ENCODE measurements at places on chromosomes 16 and 17.

DNA sequence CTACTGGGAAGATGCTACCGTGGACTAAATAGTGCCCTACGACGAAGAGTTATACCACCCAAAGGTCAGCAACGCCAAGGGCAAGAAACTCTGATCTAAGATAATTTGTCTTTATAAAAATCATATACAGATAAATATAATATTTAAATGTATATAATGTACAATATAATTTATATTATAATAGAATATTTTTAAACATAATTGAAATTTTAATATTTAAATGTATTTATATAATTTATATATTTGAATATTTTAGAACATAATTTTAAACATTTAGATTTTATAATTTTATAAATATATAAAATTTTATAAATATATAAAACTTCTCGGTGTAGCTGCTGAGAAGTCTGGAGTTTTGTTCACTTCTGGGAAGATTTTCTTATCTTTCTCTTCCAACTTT, 209.2 kb downstream of the FOXL1 start:
- H3K4me3 ChIP-seq = no peak overlapping the region
- H3K36me3 ChIP-seq = no peaks in the 10 kb centered on the region
- peaks cover 12% of the 10 kb centered on the region for H3K27me3 ChIP-seq
- H3K27ac ChIP-seq = no peak overlapping the region

GRCh38 chr17:78250891-78251772, 19.7 kb downstream of the TMEM235 start:
- peak overlapping the region; percentile 63 for H3K27ac ChIP-seq
- H3K36me3 ChIP-seq = no peaks in the 10 kb centered on the region
- H3K27me3 ChIP-seq = no peaks in the 10 kb centered on the region
- peaks cover 4% of the 10 kb centered on the region for H3K4me1 ChIP-seq

DNA sequence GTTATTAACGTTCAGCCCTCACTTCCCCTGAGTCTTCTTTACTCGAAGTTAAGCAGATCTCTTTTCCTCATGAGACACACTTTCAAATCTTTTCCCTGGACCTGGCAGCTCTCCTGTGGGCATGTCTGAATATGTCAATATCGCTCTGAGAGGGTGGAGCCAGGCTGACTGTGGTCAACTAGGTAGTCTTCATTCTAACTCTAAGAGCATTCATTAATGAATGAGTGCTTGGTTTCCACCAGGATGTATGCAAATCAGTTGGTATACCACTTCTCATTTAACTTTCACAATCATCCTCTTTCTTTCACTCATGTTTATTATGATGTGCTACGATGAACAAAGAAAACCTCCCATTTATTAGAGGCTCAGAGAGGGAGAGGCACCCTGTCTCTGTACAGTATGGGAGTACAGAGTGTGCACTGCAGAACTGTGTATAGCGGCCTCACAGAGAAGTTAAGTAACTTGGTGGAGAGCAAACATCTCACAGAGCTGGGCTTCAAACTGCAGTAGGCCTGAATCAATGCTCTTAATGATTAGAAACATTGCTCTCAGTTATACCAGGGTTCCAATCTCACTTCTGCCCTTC, 39.9 kb downstream of the OTOA start:
- DNase-seq = no peak
- no peaks in the 10 kb centered on the region for H3K36me3 ChIP-seq
- no peak overlapping the region for H3K4me3 ChIP-seq
- no peak overlapping the region for H3K27ac ChIP-seq

DNA sequence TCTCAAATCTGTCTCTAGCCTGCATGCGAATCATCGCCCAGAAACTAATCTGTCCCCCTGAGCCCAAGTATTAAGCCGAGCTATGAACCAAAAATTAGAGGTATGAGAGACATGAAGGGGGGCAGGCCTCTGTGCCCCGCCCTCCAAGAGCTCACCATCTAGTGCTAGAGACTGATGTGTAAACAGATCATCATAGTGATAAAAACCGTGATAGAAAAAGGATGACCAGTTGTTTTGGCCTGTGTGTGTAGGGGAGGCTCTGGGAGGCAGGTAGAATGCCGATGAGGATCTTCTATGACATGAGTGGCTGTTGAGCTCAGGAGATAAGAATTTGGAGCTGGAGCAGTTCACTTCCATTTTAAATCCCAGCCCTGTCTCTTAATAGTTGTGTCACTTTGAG, 89.1 kb upstream of the TBX2 start:
- H3K27me3 ChIP-seq = no peaks in the 10 kb centered on the region
- peaks cover 25% of the 10 kb centered on the region for H3K4me1 ChIP-seq
- no peaks in the 10 kb centered on the region for H3K36me3 ChIP-seq
- no peak for DNase-seq
- H3K4me3 ChIP-seq = no peak overlapping the region
- no peak overlapping the region for H3K27ac ChIP-seq

DNA sequence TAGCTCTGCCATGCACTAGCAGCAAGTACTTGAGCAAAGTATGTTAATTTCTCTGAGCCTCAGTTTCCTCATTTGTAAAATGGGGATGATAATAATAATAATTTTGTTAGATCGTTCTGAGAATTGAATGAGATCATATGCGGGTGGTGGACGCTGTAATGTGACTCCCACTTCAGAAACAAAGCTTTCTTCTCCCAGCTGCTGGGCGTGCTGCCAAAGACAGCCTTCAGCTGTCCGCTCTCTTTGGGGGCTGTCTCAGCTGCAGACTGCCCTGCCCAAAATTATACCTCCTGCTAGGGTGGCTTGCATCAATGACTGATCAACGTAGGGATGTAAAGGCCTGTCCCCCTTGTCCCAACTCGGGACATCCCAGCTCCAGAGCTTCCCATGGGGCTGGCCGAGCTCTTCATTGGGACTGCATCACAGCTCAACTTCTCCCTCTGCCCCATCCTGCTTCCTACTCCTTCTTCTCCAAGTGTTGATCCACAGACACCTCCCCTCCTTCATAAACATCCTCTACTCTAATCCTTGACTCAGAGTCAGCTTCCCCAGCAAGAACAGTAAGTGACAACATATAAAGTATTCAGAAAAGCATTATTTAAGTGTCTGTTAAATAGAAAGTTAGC, 30.7 kb upstream of the CDH5 start:
- H3K4me1 ChIP-seq = no peaks in the 10 kb centered on the region
- H3K27ac ChIP-seq = no peak overlapping the region
- no peaks in the 10 kb centered on the region for H3K27me3 ChIP-seq
- H3K36me3 ChIP-seq = no peaks in the 10 kb centered on the region
- H3K4me3 ChIP-seq = no peak overlapping the region

DNA sequence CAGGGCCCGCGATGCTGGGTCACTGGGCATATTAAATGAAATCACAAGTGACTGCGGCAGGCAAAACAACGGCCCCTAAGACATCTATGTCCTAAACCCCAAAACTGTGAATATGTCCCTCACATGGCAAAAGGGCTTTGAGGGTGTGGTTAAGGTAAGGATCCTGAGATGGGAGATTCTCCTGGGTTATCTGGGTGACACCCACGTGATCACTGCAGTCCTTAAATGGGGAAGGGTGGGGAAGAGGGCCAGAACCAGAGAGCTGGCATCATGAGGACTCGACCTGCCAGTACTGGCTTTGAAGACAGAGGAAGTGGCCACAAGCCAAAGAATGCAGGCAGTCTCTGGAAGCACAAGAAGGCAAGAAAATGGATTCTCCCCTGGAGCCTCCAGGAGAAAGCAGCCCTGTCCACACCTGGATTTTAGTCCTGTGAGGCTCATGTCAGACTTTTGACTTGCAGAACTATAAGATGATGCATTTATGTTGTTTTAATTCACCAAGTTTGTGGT, 12.5 kb downstream of the COTL1 start:
- no peaks in the 10 kb centered on the region for H3K4me1 ChIP-seq
- H3K4me3 ChIP-seq = no peak overlapping the region
- DNase-seq = no peak
- no peaks in the 10 kb centered on the region for H3K36me3 ChIP-seq
- peak overlapping the region; percentile 93 for H3K27ac ChIP-seq

DNA sequence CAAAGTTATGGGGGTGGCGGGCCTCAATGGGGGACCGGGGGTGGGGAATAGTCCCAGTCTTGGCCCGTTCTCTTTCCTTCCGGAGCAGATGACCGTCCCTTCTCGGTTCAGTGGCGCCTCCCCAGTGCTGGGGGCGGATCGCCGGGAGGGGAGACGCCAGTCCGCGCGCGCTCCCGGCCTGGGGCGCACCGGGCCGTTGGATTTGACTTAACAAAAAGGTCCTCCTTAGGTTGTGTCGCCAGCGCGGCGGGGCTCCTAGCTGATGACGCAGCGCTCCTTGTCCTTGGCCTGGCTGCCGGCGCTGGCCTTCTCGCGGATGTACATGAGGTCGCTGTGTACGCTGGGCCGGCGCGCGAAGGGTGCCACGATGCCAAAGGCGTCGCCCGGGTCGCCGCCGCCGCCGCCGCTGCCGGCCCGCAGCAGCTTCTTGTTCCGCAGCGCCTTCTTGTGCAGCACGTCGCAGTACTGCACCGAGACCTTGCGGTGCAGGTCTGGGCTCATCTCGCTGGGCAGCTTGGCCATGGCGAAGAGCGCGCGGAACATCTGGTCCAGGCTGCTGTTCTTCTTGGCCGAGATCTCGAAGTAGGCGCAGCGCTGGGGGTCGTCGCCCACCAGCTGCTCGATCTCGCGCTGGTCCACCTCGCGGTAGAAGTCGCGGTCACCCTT, 1.2 kb downstream of the RASD1 start:
- H3K27ac ChIP-seq = peak overlapping the region; percentile 92
- no peaks in the 10 kb centered on the region for H3K27me3 ChIP-seq
- DNase-seq = peak; percentile 45
- H3K36me3 ChIP-seq = no peaks in the 10 kb centered on the region

- DNase-seq = peak; percentile 28
- H3K4me3 ChIP-seq = no peak overlapping the region
- H3K27ac ChIP-seq = peak overlapping the region; percentile 8
- H3K36me3 ChIP-seq = no peaks in the 10 kb centered on the region
Measured at GRCh38 chr16:76345163-76345661, 68.0 kb downstream of the CNTNAP4 start.

DNA sequence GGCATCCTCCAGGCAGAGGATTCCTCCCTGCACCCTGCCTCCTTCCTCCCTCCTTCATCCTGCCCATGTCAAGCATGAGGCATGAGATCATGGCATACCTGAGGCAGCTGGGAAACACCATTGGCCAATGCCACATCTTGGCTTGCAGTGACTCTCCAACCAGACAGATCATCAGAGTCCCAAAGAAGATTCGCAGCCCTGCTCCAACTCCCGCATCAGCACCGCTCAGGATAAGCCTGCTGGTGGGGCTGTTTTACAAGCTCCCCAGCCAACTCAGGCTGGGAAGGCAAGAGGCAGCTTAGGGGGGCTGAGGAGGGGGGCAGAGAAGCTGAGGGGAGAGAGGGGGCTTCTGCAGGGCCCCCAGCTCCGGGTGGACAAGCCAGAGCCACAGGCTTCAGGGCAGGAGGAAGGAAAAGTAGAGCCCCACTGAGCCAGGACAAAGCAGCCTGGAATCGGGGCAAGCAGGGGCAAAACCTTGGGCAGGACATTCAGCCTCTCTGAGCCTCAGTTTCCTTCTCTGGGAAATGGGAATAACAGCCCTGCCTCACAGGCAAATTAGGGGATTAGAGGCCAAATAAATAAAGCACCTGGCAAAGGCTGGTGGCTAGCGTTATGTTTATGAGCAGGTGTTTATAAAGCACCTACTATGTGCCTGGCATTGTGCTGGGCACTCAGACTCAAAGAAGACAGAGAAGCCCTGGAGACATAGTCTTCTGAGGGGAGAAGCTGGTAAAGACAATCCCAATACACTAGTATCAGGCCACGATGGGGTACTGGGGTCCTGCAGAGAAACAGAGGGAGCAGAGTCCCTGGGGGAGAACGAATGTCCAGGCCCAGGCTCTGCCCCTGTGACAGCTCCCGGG, 88.1 kb downstream of the GOSR1 start:
- no peaks in the 10 kb centered on the region for H3K4me1 ChIP-seq
- H3K4me3 ChIP-seq = no peak overlapping the region

- peak overlapping the region; percentile 73 for H3K4me3 ChIP-seq
- H3K36me3 ChIP-seq = no peaks in the 10 kb centered on the region
- no peaks in the 10 kb centered on the region for H3K27me3 ChIP-seq
- H3K27ac ChIP-seq = peak overlapping the region; percentile 89
Measured at GRCh38 chr16:84115919-84116719, 623 bp downstream of the MBTPS1 start.

DNA sequence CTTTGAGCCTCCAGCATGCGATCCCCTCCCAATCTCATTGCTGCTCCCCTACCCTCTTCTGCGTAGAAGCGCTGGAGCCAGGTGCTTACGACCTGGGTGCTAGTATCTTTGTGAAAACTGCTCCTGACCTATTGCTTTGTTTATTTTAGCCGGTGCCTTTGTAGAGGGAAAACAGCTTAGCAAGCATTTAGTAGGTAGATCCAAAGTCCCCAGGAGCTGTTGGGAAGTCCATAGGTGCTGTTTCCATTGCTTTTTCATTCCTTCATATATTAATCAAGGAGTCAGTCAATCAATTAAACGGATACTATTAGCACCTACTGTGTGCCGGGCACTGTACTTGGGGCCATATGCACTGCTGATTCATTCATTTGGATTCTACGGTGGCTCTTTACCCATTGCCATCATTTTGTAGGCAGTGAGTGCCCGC, 497.6 kb downstream of the WWOX start:
- H3K27me3 ChIP-seq = no peaks in the 10 kb centered on the region
- H3K27ac ChIP-seq = no peak overlapping the region
- DNase-seq = no peak
- no peaks in the 10 kb centered on the region for H3K4me1 ChIP-seq
- H3K36me3 ChIP-seq = no peaks in the 10 kb centered on the region

DNA sequence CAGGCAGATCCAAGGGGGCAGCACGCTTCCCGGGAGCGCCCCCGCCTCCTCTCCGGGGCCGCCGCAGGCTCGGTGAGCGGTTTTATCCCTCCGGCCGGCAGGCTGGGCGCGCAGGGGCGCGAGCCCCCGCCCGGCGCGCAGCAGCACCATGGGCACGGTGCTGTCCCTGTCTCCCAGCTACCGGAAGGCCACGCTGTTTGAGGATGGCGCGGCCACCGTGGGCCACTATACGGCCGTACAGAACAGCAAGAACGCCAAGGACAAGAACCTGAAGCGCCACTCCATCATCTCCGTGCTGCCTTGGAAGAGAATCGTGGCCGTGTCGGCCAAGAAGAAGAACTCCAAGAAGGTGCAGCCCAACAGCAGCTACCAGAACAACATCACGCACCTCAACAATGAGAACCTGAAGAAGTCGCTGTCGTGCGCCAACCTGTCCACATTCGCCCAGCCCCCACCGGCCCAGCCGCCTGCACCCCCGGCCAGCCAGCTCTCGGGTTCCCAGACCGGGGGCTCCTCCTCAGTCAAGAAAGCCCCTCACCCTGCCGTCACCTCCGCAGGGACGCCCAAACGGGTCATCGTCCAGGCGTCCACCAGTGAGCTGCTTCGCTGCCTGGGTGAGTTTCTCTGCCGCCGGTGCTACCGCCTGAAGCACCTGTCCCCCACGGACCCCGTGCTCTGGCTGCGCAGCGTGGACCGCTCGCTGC, 832 bp downstream of the CDK5R1 start:
- H3K27me3 ChIP-seq = no peaks in the 10 kb centered on the region
- peaks cover 18% of the 10 kb centered on the region for H3K36me3 ChIP-seq
- DNase-seq = no peak
- no peak overlapping the region for H3K27ac ChIP-seq

- no peak overlapping the region for H3K27ac ChIP-seq
- H3K27me3 ChIP-seq = no peaks in the 10 kb centered on the region
- H3K36me3 ChIP-seq = peaks cover 59% of the 10 kb centered on the region
- no peak for DNase-seq
- peak overlapping the region; percentile 96 for H3K4me3 ChIP-seq
- peaks cover 67% of the 10 kb centered on the region for H3K4me1 ChIP-seq
Measured at GRCh38 chr17:58005031-58005727, 1.9 kb downstream of the SRSF1 start.
